ENCODE measurements at places on chromosomes 3 and 15. TPM values are rescaled to one million over a fixed set of nuclear protein-coding genes. Genes with fewer than 3 reads are reported as not detected.

DNA sequence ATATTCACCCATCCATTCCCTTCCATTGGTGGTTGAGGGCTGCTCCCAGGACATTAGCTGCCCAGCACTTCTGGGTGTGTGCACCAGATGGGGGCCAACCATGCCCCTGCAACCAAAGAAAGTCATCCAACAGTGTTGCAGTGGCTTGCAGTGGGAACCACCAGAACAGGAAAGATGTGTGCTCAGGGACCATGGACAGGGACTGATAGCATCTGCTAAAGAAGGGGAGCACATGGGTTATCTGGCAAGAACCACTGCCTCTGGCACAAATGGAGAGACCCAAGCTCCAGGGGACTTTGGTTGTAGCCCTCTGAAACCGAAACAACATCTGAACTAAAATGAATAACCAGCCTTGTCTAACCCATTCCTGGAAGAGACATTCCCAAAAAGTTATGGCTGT is 8.1 kb downstream of the DCLK3 start:
- DNase-seq = no peak

GRCh38 chr3:81395739-81396513 is 365.5 kb downstream of the GBE1 start:
- no peak for DNase-seq

GRCh38 chr15:39494462-39494861 is 86.4 kb upstream of the THBS1 start:
- DNase-seq = no peak

GRCh38 chr15:90231028-90232017 is 2.4 kb downstream of the CIB1 start:
- DNase-seq = no peak

DNA sequence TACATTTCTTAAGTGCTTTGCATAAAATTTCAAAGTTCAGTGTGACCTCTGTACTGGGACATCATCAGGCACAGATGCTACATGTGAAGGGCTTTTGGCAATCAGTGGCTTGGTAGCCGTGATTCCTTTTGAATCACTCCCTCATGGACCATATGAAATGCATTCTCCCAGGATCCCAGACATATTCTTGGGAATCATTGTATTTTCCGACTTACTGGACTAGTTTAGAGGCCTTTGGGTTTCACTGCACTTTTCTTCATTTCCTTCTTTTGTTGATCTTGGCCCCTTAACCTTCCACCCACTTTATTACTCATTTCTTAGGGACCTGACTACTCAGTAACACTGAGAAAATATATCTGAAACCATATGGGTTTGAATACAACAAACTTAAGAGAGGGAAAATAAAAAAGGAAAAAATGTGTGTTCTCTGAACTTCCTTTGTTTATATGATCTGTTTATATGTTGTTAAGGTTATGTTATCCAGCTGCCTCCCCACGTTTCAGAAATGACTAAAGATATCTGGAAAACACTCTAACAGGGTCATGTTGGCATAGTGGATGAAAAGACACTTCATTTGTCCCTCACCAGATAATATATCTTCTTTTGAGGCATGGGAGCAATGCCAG is 35.1 kb downstream of the HMG20A start:
- DNase-seq = peak; percentile 40

DNA sequence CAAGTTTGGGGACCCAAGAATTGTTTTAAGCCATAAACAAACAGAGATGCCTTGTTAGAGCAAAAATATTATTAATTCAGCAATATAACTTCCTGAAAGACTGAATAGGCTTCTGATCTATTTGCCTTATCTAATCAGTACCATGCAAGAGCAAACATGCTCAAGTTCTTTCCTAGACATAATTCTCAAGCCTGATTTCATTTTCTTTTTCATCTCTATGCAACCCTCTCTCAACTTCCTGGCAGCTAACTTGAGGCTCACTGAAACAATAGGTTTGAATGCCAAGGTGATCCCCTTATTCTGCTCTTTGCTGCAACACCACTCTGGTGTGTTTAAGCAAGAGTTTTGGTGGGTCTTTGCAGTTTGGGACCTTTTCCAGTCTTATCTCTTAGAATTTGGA is 230.9 kb upstream of the CD96 start:
- no peak for DNase-seq

GRCh38 chr3:46214751-46215352 is 6.7 kb upstream of the CCR1 start:
- DNase-seq = no peak

DNA sequence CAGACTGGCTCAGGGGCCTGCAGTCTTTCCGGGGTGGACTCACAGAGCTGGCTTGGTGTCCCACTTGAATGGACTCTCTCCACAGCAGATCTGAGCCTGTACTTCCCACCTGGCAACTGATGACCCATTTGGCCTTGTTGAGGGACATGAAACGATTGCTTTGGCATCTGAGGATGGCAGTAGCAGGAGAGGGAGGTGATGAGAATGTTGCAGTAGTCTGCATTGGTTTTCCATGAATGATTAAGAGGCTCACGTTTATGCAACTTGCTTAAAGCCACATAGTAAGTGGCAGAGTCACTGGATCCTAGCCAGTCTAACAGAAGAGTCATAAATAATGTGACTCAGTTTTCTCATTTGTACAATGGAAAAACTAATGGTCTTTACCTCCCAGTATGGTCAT is 21.9 kb downstream of the IL20RB start:
- DNase-seq = no peak

GRCh38 chr3:90253131-90253530 is 1145.7 kb downstream of the EPHA3 start:
- no peak for DNase-seq

- peak; percentile 43 for DNase-seq
Measured at GRCh38 chr3:42014921-42015533, 53.1 kb upstream of the ULK4 start.

GRCh38 chr3:47057212-47057671 is 77.8 kb downstream of the NBEAL2 start:
- DNase-seq = no peak

- no peak for DNase-seq
Measured at GRCh38 chr15:29623116-29623639, 199.1 kb downstream of the TJP1 start.

DNA sequence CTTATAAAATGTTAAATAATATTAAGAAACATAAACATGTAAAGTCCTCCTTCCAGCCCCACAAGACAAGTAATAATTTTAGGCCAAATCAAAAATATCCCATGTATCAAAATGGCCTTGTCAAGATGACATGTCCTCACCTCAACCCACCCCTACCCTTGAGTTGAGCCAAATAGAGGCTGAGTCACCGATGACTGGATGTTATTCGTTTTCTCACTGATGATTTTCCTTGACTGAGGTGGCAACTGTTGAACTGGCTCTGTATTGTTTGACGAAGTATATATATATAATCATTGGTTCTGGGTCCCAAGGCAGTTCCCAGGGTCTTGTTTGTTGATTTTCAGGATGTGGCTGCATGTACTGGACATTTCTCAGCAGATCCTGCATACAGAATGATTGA is 75.3 kb downstream of the TMEM108 start:
- DNase-seq = no peak

DNA sequence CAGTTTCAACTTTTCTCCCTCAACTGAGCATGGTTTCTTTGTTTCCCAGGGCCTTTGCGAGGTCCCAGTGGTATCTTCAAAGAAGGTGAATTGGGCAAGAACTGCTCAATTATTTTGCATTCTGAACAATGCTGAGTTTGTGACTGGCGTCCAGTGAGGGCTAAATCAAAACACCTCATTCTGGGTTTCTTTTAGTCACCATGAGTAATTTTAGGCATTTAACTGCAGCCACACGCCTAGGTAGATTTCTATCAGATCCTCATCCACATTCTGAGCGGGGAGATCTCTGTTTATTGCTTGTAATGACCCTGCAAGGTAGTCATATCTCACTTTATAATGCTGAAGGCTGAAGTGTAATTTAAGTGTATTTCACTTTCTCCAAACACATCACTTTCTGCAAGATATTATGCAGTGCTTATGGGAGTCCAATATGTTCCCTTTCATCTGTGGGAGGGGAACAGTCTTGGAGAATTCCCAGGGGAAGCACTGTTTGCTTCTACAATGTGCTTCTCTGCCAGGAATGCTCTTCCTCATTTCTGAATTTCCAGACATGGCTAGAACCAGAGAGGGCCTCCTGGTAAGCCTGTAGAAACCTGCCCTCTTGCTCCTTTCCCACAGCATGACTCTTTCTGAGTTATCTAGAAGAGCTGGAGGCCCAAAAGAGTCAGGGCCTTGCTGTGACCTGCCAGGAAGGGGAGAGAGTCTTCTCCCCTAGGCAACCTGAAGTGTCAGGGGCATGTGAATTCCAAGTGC is 91.7 kb downstream of the FRMD4B start:
- DNase-seq = peak; percentile 87

DNA sequence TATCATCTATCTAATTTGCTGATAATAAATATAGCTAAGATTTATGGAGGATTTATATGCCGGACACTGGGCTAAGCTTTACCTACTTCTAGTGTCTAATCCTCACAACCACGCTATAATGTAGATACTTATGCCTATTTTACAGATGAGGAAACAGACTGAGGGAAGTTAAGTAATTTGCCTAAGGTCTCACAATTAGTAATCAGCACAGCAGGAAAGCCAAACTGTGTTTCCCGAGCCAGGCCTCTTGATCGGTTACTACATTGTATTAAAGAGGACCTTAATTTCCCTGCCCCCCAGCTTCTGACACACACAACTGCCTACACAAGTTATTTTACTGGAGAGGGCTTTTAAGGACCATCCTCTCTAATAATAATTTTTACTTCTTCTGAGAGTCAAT is 40.9 kb downstream of the ONECUT1 start:
- no peak for DNase-seq

DNA sequence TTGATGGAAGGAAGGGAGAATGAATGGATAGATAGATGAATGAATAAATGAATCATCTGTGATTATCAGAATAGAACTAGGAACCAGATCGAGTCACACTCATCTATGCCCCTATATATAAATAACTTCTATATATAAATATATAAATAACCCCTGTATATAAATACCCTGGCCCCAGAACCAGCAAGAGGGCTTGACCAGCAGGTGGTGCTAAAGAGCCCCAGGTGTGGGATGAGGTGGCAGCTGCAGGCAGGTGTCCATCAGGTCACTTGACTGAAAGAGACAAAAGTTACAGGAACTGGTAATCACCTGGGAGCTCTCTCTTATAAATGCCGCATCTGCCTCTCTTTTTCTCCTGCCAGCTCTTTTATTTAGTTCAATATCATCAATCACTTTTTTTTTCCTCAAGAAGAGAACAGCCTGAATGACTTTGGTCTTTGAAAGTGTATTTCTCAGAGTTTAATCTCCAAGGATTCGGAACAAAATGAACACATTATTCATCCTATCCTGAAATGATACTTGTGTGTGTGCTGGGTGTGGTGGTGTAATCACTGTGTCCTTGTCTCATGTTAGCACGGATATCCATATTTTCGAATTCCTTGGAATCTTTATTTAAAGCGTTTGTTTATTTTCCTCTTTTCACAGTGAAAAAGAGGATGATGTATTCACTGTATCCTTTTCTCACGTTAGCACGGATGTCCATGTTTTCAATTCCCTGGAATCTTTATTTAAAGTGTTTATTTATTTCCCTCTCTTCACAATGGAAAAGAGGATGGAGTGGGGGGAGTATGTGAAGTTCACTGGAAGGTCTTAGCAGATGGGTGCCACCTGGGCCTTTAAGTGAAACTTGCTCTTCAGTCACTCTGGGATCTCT is 35.4 kb upstream of the ATG7 start:
- DNase-seq = no peak

- DNase-seq = no peak
Measured at GRCh38 chr15:93973287-93973686, 258.1 kb upstream of the MCTP2 start.

DNA sequence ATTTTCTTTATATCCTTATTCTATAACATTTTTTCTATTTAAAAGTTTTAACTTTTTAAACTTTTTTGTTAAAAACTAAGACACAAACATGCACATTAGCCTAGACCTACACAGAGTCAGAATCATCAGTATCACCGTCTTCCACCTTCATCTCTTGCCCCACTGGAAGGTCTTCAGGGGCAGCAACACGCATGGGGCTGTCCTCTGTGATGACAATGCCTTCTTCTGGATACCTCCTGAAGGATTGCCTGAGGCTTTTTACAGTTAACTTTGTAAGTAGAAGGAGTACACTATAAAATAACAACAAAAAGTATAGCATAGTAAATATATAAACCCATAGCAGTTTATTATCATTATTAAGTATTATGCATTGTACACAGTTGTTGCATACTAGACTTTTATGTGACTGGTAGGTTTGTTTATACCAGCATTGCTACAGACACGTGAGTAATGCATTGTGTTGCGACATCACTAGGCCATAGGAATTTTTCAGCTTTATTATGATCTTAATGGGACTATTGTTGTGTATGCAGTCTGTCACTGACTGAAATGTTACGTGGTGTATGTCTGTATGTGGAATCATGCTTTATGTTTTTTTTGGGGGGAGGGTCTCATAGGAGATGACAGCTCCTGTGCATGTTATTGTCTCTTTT is 18.2 kb downstream of the ATP1B3 start:
- no peak for DNase-seq

DNA sequence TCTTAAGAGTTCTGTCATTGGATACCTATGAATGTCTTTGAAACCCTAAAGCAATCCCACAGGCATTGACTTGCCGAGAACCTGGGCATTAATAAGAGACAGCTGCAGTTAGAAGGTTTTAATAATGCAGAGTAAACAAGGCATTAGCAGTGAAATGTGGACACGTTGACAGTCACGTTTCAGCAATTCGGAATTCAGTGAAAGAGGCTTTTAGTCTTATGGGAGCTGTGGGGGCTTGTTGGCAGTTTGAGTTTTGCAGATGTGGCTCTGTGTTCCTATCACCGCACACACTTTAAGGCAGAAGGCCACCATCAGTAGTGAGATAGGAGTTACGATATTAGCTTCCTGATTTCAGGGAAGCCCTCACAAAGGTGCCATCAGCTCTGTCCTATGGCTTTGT is 145.2 kb upstream of the NUDT16 start:
- no peak for DNase-seq

GRCh38 chr15:85849946-85850345 is 55.2 kb upstream of the KLHL25 start:
- no peak for DNase-seq

DNA sequence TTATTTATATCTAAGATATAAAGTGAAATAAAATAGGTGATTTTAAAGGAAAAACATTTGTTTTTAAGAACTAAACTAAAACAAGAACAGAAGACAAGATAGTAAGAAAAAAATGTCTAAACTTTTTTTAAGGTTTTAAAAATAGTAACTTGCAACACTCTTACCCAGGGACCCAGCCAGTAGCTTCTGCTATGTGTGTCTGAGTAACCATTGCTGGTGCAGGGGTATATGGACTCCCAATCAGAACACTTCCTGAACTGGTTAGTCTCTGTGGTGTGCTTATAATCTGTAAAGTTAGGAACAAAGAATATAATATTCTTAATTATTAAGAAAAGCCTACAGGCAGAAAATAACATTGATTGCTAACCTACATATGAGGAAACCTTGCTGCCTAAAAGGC is 118.4 kb downstream of the ATP1B3 start:
- no peak for DNase-seq

Gene ERICH6
- not detected for total RNA-seq

Gene SAMD7
- 1.9 TPM for total RNA-seq

Gene DLEC1
- total RNA-seq = 0.24 TPM

Gene GABRB3
- total RNA-seq = 4.8 TPM
